Tongue (tissue), 3 donors: ENCODE measurements at places on chromosomes 6 and 20. TPM values are rescaled to one million over a fixed set of nuclear protein-coding genes. Genes with fewer than 3 reads are reported as not detected.

The BPIFB1 gene
- total RNA-seq, result 158 TPM

The ZNF165 gene
- 0.72 TPM for total RNA-seq

The GUCA1A gene
- total RNA-seq, result not detected

DNA sequence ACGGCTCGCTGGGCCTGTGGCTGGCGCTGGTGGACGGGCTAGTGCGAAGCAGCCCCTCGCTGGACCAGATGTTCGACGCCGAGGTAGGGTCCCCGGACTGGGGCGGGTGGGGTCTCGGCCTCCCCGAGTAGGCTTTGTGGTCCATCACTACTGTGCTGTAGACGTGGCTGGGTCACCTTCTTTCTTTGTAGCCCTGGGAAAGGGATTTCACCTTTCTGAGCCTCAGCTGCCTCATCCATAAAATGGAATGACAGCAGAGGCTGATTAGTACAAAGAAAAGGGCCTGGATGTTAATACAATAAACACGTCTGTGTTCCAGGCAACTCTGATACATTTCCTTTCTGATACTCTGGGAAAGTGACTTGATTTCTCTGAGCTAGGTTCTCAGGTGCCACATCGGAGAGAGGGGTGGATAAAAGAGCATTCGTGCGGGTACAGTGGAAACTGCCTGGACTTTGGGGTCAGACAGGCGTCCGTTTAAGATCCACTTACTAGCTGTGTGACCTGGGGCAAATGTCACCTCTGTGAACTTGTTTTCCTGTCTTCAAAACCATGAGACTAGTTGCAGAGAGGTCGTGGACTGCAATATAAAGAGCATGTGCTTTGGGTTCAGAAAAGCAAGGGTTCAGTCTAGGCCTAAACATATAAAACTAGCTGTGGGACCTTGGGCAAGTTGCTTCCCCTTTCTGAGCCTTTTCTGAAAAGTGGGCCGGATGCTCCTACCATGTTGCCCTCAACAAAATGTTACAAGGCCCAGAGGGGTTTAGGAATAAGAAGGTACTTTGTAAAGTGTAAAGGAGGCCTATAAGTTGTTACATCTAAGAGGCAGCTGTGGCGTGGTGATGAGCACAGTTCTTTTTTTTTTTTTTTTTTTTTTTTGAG lies 896 bp downstream of the SYS1 start:
- no peak for DNase-seq

The MDFI gene
- total RNA-seq, result 23.5 TPM

GRCh38 chr6:50305660-50306059 lies 255.9 kb upstream of the DEFB112 start:
- DNase-seq, result no peak

GRCh38 chr6:117915846-117916245 lies 8.8 kb downstream of the SLC35F1 start:
- no peak for DNase-seq

The IP6K3 gene
- total RNA-seq, result 41.4 TPM

DNA sequence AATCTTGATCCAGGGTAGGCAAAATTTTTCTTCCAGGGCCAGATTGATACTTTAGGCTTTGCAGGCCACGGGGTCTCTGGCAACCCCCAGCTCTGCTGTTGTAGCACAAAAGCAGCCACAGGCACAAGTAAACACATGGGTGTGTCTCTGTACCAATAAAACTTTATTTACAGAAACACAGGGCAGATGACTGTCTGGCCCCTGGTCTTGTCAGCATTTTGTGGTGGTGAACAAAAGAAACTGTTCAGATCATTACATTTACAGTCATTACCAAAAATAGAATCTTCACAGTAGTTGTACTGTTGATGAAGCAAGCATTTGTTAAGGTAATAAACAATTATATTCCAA lies 45.0 kb upstream of the KIF25 start:
- no peak for DNase-seq

DNA sequence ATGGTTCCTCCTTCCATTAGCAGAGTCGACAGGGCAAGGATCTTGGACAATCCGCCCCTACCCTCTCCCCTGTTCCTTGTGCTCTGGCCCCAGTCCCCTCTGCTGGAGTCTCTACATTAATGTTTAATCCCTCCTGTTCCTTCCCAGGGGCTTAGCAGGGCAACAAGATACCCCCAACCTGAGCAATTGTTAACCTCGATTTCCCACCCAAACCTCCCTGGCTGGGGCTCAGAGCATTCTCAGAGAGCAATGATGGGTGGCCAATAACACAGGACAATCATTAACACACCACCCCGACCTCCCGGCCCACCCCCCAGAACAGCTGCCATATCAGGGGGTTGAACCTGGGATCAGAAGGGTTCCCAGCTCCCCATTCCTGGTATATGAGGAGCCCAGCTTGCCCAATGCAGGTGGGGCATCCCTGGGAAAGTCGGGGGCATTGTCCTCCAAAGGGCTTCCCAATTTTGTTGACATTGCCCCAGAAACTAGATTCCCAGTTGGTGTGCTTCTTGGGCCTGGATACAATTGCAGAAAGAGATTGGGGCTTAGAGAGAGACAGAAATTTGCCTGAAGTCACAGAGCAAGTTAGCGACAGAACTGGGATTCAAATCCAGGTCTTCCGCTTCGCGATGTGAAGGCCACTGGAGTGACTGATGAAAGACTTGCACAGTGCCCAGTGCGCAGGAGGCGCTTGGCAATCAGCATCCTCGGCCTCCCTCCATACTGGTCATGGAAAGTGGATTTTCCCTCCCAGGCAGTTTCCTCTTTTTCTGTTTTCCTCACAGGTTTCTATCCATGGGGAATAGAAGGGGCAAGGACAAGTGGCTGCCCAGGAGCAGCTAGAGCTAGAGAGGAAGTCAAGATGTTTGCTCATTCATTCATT lies 59.6 kb upstream of the TTPAL start:
- DNase-seq, result no peak

GRCh38 chr20:8408587-8409307 lies 276.7 kb downstream of the PLCB1 start:
- no peak for DNase-seq

- DNase-seq, result no peak
Observed at GRCh38 chr20:20699144-20699543, 13.3 kb downstream of the RALGAPA2 start.

- no peak for DNase-seq
Observed at GRCh38 chr20:64065974-64066343, 3.0 kb downstream of the TCEA2 start.

DNA sequence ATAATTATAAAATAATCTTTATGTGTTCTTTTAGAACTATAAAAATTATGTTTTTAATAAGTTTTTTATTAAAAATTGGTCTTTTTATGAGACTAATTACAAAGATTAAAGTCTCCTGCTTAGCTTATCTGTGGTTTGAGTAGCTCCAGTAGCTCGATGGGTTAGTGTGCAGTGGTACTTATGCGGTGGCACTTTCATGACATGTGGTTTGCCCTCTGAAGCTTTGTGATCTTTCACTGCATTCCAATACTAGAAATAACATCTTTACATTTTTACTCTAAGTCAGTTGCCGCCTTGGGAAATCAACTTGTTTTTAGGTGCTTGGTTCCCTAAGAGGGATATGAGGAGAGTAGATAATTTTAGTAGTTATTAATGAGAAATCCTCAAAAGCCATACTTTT lies 699.5 kb upstream of the FLRT3 start:
- DNase-seq, result no peak

DNA sequence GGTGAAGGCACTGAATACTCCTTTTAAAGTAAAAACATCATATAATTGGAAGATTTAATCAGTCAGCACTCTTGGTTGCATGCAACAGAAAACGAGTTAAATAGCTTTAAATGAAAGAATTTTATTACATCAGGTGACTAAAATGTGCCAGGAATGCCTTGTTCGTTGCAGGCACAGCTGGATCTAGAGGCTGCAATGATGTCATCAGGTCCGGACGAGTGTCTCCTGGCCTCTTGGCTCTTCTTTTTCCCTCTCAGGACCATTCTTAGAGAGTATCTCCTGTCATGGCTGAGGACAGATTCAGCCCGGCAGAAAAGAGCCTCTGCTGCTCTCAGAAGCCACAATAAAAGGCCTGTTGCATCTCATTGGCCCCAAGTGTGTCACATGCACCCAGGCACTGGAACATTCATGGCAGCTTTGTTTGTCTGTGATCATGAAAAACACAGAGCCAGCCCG lies 510.7 kb upstream of the SULF2 start:
- peak; percentile 40 for DNase-seq

DNA sequence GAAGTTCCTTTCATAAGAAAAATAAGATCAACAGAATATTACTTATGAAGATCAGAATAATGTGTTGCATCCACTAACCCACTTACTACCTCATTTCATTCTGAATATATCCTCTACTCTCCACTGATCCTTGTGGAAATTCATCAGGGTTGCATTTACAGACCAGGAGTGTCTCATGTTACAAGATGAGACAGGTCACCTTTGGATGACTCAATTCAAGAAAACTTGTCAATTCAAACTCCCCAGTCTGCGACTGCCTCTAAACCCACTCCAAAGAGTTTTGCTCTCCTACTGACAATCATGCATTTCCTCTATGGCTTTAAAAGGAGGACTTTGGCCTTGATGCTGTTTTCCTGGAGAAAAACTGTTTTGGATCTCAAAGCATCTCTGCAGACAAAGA lies 68.4 kb downstream of the ID4 start:
- peak; percentile 3 for DNase-seq

- peak; percentile 39 for DNase-seq
Observed at GRCh38 chr6:42555477-42556457, 8.1 kb upstream of the UBR2 start.

The PGC gene
- total RNA-seq, result not detected

The TPX2 gene
- 19.6 TPM for total RNA-seq

- DNase-seq, result no peak
Observed at GRCh38 chr6:140017470-140017869, 643.0 kb upstream of the CITED2 start.

DNA sequence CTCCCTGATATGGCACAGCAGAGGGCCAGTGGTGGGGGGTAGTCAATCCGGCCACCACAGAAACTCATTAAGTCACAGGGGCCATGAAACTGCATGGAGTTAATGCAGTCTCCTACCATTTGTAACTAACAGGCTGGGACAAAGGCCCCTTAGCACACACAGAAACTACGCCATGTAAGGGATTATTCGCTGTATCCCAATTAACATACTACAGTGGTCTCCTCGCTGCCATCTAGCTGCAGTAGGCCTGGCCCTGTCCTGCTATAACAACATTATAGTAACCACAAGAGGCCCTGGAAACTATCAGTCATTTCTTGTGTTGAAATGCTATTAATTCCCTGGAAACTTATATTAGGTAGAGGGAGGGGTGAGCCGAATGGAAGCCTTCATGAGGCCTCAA lies 72.3 kb upstream of the CCN2 start:
- no peak for DNase-seq

DNA sequence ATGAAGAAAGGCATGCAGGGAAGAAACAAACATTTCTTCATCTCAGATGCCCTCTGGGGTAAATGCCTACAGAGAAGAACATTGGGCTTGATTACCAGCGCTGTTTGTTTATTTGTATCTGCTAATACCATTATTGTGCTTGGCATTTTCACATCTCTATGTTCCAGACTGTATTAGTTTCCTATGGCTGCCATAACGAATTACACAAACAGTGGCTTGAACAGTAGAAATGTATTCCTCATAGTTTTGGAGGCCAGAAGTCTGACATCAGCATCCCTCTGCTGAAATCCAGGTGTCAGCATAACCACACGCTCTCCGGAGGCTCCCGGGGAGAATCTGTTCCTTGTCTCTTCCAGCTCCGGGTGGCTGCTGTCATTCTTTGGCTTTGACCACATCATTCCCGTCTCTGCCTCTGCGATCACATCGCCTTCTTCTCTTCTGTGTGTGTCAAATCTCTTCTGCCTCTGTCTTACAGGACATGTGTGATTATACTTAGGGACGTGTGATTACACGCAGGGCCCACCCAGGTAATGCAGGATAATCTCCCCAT lies 241.6 kb upstream of the SUPT3H start:
- peak; percentile 24 for DNase-seq

DNA sequence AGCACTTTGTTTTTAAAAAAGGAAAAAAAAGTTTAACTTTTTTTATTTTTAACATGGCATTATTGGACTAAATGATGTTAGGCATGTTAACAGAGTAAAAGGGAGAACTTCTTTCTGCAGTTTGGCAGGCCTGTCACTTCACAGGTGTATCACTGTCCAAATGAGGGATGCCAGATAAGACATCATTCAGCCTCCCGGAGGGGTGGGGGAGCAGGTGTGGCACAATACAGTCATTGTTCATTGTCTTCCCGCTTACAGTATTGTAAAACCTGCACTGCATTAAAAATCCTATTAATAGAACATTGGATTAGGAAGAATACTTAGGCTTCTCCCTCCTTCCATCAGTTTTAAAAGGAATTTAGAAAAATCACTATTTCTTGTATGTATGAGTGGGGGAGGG lies 80.7 kb downstream of the CARMIL1 start:
- no peak for DNase-seq

DNA sequence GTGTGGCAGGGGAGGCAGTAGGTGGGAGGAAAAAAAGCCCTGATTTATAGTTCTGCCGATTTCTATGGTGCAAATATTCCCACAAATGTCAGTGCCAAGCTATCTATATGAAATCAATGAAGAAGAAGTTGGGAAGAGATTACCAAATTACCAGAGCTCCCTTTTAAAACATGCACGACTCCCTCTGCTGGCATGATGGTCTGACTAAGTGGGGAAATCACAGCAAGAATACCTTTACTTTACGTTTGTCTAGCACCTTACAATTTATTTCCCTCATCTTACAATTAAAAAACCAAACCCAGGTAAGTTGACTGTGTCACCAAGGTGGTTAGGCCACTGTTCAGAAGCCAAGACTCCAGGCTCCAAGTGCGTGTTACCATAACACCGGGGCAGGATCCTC lies 55.6 kb downstream of the AGPAT4 start:
- no peak for DNase-seq

DNA sequence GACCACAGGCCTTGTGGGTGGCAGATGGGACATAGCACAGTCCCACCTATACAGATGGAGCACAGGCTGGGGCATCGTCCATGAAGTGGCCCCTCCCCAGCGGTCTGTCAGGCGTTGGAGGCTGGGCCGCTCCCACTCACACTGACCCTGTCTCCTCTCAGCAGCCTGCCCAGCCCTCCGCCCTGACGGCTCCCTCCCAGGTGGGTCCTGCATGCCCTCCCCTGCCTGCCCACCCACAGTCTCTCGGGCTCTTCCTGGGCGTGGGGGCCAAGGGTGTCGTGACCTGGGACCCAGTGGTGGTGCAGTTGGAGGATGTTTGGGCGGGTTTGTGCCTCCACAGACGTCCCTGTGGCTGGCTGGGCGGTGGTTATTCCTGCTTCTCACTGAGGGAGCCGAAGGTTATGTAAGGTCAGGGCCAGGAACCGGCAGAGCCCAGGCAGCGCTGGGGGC lies 22.3 kb downstream of the COL20A1 start:
- no peak for DNase-seq

- peak; percentile 53 for DNase-seq
Observed at GRCh38 chr6:159359581-159360297, 190.5 kb downstream of the FNDC1 start.
